Activated T-cell treated with anti-CD3 and anti-CD28 coated beads, Interleukin-2, amount 50 U/mL, for 48 hours (primary cell): ENCODE measurements at places on chromosomes 1 and 21.

DNA sequence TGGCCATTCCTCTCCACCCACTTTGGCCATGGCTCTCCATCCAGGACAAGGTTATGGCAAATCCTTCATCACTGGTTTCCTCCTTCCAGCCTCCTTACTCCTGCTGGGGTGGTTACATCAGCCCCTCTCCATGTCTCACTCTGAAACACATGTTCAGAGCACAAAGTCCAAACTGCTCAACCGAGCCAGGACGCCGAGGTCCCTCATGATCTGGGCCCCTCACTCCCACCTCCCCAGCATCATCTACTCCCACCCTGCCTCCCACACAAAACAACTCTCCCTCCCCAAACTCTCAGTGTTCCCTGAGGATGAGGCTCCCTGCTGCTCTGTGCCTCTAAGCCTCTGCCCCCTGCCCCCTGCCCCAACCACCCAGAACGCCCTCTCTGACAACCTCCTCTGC is 33.3 kb upstream of the ZBTB40 start:
- no peak for DNase-seq

- DNase-seq, result no peak
Observed at GRCh38 chr1:233636503-233636877, 22.6 kb downstream of the KCNK1 start.

DNA sequence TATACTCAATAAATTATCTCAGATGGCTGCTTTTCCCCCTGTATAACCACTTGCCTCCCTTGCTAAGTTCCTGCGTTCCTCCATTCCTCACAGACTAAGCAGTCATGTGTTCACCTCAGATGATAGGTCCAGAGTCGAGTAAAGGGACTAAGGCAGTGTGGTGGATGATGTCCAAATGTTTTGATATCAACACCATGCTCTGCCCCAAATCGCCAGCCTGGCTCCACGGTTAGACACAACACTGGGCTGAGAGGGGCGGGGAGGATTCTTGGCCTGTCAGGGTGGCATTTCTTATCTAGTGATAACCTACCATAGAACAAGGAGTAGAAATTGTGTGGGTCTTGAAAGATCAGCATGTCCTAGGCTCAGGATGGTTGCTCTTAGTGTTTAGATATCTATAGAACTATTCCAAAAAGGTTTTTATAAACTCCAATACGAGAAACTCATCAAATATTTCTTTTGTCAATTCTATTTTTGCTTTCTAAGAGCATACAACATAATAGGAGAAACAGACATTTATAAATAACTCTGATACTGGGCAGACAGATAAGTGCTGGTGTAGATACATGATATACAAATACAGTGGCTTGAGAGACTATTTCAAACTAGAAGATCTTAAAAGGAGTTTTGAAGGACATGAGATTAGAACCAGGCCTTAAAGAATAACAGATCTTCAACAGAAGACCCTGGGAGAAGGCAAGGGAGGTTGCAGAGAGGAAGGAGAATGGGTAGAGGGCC is 21.5 kb downstream of the GJA5 start:
- no peak for DNase-seq

DNA sequence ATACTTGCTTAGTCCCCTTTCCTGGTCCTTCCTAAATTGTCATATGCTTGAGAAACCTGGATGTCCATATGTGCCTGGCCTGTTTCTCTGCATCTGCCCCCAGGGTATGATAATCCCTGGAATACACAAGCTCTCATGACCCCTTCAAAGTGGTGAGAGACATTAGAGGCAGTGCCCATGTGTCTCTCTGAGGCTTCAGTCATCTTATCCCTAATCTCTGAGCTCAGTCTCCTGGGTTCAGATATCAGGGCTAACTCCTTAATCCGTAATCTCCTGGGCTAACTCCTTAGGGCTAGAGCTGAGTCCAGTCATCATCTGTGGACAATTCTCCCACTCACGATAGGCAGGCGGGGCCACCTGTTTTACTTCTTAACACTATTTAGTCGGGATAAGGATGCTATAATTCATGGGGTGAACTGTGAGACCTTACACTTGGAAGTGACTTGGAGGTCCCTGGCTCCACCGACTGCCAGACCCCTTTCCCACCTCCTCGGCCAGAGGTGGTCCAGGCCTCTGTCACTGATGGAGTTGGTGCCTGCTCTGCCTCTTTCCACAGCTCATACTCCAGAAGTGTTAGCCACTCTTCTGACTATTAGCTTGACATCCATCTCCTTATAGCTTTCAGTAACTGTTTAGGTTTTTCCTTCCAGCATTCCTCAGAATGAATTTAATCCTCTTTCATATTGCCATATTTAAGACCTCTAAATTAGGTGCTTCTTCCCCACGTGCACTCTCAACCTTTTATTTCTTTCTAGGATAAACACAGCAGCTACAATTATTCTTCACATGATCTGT is 22.7 kb downstream of the CCN1 start:
- DNase-seq, result no peak

- no peak for DNase-seq
Observed at GRCh38 chr1:59308839-59309238, 11.9 kb downstream of the FGGY start.

DNA sequence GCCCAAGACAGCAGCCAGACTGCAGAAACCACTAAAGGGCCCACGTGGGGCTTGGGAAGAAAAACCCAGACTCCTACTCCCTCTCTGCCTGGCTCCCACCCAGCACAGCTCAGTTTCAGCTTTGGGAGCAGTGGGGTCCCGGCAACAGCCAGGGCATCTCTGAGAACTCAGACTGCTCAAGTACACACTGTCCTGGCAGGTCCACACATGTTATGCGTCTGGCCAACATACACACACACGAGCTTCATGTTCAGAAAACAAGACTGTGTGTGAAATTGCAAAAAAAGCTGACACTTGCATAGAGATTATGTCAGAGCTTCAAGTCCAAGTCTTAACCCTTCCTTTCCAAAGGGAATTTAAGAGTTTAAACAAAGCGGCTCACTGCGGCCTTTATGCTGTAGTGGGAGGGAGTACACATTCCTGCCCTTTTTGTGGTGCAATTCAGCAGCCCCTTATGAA is 136.6 kb upstream of the CD34 start:
- DNase-seq, result no peak

GRCh38 chr1:203517426-203518110 is 23.6 kb downstream of the OPTC start:
- no peak for DNase-seq

DNA sequence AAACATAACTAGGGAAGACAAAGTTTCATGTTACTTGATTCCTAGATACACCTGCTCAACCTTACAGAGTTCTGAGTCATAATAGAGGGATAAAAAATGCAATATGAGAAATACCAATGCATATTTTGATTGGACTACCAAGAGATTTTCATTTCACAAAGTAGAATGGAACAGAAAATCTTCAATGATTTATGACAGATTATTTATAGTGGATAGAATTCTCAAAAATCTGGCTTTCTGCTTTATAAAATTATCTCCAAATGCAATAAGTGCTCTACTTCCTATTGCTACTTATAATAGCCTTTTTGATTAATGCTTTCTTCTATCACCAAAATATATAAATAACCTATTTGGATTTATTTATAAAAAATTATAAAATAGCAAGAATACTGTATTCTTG is 18.9 kb upstream of the ATP6V1G3 start:
- DNase-seq, result no peak

DNA sequence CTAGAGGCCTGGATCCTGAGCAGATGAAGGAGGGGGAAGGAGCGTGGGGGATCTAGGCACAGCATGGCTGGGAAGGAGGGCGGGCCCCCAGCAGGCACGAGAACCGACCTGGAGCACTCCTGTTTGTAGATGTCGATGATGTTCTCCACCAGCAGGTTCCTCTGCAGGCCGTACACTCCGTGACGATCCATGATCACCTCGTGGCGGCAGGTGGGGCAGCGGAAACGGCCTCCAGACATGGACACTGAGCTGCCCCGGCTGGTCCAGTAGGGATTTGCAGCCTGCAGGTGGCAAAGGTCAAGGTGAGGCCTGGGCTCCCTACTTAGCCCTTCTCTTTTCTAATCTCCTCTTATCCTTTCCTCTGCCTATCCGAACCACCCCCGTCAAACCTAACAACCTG is 1.3 kb downstream of the TRIM63 start:
- no peak for DNase-seq

- DNase-seq, result no peak
Observed at GRCh38 chr1:22739648-22740385, 29.2 kb downstream of the EPHB2 start.

- DNase-seq, result no peak
Observed at GRCh38 chr1:229101011-229101871, 169.7 kb upstream of the RAB4A start.

DNA sequence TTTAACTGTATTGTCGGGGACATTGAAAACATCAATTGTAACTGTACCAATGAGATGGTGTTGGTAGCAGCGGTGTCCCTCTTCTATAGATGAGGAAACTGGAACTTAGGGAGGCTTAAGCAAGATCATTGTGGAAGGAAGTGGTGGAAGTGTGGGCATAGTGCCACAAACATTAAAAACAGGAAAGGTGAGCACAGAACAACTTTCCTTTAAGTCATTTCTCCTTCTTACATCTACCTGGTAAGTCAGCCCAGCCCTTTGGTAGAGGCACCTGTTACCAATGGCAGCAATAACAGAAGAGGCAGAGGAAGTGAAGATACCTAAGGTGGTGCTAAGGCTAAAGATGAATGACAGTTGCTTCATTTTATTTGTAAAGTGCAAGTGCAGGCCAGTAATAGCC is 12.0 kb upstream of the CTSS start:
- no peak for DNase-seq

DNA sequence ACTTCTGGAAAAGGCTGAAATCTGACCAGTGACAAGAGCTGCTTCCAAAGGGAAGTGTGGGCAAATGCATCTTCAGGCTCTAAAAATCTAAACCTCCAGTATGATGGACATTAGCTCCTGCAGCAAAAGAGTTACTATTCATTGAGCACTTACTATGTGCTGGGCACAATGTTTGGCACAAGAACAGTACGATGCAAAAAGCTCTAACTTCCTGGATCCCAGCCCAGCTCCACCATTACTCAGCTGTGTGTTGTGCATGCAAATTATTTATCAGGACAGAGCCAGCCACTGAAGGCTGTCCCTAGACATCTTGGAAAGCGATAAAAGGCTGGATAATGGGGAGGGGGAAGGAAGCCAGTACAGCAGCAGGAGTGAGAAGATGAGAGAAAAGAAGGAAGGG is 143.5 kb downstream of the ELAVL4 start:
- no peak for DNase-seq

- no peak for DNase-seq
Observed at GRCh38 chr1:203660069-203660468, 33.4 kb downstream of the ATP2B4 start.

- no peak for DNase-seq
Observed at GRCh38 chr1:190172651-190173430, 304.8 kb downstream of the BRINP3 start.

GRCh38 chr1:67270541-67270940 is 37.1 kb upstream of the IL12RB2 start:
- peak; percentile 52 for DNase-seq

- DNase-seq, result no peak
Observed at GRCh38 chr1:14725695-14726094, 127.2 kb downstream of the KAZN start.

DNA sequence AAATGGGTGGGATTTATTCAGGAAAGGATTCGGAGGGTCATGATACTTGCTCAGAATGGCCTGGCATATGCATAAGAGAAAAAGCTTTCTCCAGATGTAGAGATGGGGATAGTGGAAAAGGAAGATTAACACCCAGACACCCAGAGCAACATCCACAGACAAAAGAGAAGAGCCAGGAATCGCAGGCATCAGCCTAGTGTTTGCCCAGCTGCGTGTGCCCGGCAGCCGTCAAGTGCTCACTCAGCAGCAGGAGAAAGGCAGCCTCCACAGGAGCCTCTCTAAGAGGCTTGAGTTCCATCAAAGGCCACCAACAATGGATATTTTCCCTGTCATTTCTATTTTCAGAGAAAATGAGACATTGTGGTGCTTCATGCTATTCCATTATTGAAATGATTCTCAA is 54.7 kb downstream of the NTPCR start:
- DNase-seq, result no peak

GRCh38 chr1:1687846-1688245 is 4.7 kb downstream of the SLC35E2B start:
- no peak for DNase-seq

DNA sequence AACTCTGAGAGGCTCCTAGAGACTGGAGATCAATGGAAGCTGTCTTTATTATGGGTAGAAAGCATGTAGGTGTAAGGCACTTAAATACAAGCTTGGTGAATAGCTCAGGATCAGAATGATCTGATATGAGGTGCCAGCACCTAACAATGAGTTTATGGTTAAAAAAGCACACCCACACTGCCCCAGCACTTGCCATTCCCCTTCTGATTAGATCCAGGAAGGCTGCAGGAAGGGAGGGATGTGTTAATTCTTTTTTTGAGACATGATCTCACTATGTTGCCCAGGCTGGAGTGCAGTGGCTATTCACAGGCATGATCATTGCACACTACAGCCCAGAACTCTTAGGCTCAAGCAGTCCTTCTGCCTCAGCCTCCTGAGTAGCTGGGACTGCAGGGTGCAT is 71.8 kb upstream of the IVNS1ABP start:
- DNase-seq, result no peak

DNA sequence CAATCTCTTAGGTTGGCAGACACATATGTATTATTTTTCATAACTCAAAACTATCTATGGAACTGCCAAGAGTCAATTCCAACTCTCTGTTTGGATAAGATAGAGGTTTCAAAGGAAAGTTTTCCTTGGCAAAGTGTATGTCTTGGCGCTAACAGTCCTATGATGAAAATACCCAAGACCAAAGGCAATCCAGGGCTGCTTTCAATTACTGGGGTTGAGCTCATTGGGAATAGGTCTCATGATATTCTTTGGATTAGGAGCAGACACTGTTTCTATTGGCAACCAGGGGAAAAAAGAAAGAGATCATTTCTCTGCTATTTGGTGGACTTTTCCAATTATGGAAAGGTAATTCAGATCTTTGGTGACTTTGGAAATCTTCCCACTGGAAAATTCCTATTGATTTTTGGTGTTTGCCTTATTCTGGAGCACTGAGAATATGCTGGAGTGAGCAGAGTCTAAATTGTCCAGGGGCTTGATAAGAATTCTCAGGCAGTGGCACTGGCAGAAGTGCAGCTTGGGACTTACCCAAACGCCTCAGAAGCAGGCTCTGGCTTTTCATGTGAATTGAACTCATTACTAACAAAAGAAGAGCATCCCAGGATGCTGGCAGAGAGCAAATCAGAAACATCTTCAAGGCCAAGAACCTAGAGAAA is 20.4 kb upstream of the PLXNA2 start:
- no peak for DNase-seq

DNA sequence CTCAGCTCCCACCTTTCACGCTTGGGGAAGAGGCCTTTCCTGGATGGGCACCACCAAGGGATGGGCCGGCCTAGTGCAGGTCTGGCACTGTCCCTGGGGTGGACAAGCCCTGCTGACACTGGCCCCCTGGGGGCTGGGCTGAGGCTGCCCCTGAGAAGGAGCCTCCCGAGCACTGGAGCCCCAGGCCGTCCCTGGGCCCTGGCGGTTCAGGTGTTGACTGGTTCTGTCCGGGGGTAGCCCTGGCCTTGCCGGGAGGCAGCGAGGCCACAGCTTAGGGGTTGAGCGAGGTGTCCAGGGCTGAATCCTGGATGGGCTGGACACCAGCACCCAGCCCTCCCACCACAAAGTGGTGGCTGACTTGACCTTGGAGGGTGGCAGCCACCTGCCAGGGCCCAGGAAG is 49.7 kb upstream of the ACTRT2 start:
- no peak for DNase-seq

- DNase-seq, result no peak
Observed at GRCh38 chr1:169138866-169139670, 32.6 kb downstream of the ATP1B1 start.

GRCh38 chr1:154878371-154879037 is 8.4 kb upstream of the KCNN3 start:
- peak; percentile 84 for DNase-seq
